AG10803 (cell line): ENCODE measurements at places on chromosomes 16 and 17.

- peak; percentile 95 for DNase-seq
These were observed 21.7 kb upstream of the USP36 start for GRCh38 chr17:78862073-78863023.

GRCh38 chr17:13785981-13786598 is 184.4 kb upstream of the HS3ST3A1 start:
- peak; percentile 50 for DNase-seq

GRCh38 chr17:82081546-82081945 is 15.9 kb upstream of the DUS1L start:
- no peak for DNase-seq

GRCh38 chr17:33647956-33648355 is 354.9 kb upstream of the ASIC2 start:
- DNase-seq: peak; percentile 18
